ENCODE measurements at places on chromosomes 11 and 22.

GRCh38 chr22:38505541-38506117 is 482 bp downstream of the DDX17 start:
- no peak for DNase-seq

- no peak for DNase-seq
Observed at GRCh38 chr11:67391304-67392182, at the start of gene RAD9A. Gene RAD9A, plus strand, starts transcription at chr11:67391986. Its CDS starts 59 bp downstream, at chr11:67392045.

GRCh38 chr11:8934742-8935488 is 2.2 kb upstream of the C11orf16 start:
- peak; percentile 24 for DNase-seq

GRCh38 chr22:20864186-20864908 is 5.5 kb downstream of the SNAP29 start:
- DNase-seq, result no peak

DNA sequence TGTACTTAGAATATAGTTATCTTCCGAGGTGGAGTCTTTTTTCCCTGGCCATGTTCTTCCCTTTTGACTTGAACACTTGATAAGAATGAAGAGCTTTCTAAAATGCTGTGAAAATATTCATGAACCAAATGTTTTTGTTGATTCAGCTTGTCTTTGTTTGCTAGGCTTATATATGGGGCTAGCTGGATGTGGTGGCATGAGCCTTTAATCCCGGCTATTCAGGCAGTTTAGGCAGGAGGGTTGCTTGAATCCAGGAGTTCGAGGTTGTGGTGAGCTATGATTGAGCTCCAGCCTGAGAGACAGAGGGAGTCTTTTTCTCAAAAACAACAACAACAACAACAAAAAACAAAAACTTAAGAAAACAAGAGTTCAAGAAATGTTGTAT is 23.1 kb downstream of the CBL start:
- DNase-seq, result no peak

DNA sequence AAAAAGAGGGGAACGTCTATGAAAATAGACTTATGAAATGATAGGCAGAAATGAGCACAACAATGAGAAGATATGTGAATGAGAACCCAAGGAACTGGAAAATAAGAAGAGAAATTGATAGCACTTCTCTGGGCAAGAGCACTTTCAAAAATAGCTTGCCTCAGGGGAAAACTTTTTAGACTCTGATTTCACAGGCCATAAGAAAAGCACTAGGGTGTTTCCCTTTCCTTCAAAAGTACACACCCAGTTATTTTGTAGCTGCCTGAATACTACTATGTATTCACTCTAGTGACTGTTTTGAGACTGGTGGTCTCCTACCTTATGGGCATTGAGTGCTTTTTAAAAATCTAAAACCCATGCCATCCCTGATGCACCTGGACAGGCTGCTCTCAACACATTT is 172.3 kb upstream of the SOX6 start:
- DNase-seq, result no peak

- DNase-seq, result peak; percentile 17
Observed at GRCh38 chr11:129115652-129116586, 76.2 kb downstream of the ARHGAP32 start.

DNA sequence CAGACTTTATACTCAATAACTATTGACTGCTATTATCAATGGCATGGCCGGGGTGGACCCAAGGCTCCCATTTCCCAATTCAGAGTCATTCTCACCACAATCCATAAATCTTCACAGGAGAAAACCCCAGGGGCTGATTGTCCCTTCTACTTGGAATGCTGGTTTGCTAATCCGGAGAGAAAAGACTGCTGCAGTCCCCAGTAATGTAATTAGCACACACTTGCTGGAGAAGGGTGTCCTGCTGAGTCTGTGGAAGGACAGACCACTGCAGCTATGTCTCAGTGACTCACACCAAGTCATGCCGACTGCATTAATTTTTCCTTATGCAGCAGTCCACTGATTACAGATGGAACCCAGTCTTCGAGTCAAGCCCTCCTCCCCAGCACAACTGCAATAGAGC is 5.9 kb upstream of the ETS1 start:
- DNase-seq, result no peak

DNA sequence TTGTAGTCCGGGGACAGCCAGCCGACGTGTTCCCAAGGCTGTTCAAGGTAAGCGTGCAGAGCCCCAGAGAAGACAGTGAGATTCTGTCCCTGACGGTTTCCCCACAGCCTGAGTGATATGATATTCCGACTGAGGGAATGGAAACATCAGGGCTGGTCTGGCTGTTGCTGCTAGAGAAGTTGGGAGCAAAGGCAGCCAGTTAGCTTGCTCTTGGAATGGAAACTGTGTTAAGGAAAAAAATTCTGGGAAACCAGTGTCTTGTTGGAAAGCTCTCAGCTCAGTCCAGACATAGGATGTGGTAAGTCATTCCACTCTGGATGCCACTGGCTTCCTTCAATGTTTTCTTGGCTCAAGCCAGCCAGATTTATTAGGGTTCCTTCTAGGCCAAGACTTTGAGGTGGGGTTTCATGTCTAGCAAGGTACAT is 8.8 kb downstream of the CRY2 start:
- peak; percentile 63 for DNase-seq

DNA sequence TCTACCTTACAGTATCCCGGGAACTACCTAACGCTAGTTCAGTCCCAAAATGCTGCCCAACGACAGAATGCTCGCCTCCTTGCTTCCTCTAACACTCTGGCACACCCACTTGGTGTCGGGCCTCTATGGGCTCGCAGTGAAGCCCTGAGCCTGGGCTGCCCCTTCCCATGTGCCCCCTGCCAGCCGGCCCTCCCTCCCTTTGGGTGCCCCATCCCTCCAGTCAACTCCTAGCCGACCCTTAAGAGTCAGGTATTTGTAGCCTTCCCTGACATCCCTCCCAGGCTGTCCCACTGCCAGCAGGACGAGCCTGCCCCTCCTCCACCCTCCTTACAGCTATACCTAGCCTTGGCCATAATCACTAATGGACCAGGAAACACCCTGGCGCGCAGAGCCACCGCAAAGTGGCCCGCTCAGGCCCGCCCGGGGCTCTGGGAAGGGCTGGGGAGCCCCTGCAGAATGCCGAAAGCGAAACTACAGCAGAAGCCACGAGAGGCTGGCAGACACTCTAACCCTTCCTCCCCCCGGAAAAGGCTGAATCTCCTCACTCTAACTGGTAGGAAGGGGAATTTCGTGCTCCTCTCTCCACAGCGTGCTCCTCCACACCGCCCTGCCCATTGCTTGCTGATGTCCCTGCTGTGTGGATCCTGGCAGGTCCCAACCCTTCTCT is 8.2 kb downstream of the CBX7 start:
- DNase-seq, result no peak

DNA sequence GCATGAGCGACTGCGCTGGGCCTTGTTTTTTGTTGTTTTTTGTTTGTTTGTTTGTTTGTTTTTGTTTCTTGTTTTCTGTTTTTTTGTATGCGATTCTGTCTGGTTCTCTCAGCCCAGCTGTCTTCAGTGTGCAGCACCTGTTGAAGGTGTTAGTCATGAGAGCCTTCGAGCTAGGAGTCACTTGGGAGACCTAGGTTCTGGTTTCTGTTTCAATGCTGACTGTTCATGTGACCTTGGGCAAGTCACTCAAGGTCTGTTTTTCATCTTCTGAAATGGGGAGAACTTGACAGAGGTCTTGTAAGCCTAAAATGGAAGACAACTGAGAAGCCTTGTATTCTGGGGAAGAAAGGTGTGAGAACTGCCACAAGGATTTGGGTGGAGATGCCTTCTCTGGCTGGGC is 1.8 kb downstream of the DCPS start:
- DNase-seq, result no peak

GRCh38 chr11:46363031-46363407 is 15.8 kb downstream of the DGKZ start:
- no peak for DNase-seq

DNA sequence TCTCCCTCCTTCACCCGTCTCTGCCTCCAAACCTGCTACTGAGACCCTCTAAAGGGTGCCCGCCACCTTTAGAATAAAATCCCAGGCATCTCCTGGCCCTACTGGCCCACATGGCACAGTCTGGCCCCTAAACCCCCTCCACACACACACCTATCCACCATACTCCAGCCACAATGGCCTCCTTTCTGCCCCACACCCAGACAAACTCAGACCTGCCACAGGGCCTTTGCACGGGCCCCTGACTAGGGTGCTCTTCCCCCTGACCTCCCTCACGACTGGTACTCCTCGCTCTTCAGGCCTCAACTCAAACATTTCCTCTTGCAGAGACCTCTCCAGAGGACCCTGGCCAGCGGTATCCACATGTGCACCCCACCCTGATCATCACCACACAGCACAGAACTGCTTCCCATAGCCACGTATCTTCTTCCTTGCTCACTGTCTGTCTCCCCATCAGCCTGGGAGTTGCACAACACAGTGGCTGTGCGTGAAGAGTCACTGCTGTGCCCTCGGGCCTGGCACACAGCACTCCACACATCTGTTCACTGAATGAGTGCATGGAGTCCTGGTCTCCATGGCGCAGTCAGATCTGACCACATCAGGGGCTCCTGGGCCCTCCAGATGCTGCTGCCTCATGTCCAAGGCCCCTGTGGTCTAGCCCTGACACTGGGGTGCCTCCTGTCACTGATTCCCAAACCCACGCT is 66.2 kb upstream of the TCF20 start:
- no peak for DNase-seq

- DNase-seq, result no peak
Observed at GRCh38 chr22:49964136-49965090, 3.8 kb downstream of the PIM3 start.

DNA sequence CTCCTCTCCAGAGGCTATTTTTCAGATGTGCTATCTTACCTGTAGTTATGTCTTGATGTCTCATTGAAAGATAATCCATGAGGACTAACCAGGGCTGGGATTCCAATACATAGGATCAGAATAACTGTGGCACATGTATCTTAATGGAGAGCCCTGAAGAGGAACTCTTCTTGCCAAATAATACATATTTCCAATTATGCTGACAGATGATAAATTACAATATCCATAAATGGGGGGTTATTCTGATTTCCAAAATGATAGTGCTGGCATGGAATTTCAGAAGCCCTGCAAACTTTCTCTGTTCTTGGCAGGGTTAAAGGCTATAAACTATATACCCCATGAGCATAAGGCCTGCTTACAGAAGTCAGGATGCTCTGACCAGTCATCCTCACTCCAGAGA is 154.2 kb downstream of the ATG16L2 start:
- no peak for DNase-seq

DNA sequence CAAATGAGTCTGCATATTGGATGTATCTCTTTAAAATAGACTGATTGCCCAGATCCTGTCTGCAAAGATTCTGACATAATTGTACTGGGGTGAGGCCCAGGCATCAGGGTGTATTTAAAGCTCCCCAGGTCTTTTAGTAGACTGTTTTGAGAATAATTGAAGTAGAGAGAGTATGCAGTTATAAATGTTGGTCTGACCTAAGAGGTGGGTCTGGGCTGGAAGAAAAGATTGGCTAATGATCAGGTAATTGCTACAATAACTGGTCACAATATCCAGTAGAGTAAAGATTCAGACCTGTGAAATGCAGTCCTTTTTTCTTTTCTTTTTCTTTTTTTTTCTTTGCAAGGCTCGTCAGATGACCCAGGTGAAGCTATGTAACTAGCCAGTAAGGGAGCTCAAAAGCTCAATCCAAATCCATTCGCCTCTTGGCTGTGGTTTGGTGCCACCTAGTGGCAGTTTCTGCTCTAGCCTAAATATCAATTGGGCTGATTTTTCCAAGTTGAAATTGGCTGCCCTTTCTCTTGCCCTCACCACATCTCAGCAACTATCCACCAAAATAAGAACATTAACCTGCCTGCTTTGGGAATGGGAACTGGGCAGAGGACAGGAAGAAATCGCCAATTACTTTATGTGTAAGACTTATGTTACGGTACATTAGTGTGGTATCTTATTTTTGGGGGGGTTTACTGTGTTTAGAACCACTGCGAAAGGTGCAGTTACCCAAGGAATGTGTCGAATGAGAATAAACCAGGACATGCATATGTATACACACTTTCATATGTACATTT is 45.9 kb downstream of the ZNF143 start:
- DNase-seq, result peak; percentile 42

DNA sequence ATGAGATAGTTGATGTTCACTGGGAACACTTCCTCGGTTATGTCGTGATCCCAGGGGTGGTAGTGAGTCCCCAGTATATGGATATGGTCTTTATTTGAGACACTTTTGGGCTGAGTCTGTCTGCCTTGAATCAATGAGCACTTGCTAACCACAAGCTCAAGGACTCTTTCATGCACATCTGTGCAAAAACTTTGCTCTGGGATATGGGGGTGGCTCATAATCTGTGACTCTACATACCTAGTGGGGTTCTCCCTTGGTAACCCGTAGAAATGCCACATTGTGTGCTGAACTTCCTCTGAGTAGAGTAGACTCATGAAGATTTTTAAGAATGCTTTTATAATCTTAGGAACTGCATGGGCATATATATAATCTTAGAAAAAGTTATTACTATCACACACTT is 69.3 kb downstream of the SWAP70 start:
- DNase-seq, result no peak

- no peak for DNase-seq
Observed at GRCh38 chr11:9760193-9760575, 96.3 kb downstream of the SWAP70 start.

DNA sequence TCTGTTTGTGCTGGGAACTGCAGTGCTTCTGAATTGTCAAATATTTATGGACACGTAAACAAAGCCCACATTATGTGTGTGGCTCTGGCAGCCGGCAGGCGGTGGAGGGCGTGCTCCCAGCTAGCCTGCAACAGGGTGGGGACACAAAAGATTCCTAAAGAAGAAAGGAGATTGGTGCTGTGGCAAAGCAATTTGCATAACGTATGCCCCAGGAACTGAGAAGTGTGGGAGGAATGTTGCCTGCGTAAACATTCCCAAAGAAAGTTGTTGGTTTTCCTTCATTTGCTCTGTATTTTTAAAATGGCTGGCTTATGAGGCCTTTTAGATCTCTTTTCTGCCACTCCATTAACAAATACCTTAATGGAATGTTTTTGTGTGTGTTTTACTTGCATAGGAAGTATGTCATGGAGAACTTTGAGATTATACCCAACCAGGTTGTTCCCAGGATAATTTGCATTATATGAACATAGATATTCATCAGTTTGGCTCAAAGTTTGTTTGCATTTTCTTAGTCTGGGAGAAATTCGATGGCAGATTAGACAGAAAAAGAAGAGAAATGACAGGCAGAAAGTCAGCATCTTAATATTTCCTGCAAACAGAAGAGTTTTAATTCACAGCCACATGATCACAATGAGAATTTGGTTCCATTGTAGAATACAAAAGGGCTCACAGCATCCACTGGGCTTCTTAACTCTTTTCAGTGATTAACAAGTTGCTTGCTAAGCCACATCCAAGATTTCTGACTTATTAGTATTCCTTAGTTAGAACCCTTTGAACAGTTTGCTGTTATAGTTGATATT is 41.8 kb upstream of the DLAT start:
- no peak for DNase-seq
